ENCODE measurements at places on chromosomes 12 and 14.

DNA sequence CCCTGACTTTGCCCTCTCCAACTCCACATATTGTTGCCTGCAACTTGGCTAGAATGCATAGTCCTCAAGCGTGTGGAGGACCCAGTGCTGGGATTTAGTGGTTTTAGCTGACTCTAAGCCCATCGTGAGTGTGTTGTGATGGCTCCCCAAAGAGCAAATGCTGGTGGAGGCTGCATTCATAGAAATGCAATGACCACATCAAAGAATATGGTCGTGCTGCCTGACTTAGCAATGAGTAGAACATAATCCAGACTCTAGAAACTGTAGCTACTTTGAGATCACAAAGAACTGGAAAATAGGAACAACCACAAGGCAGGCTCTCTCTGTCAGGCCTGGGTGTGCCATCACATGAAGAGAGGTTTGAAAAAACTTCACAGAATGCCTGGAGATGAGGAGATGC is 1.3 kb downstream of the DYRK4 start:
- DNase-seq = no peak

- no peak for DNase-seq
Observed at GRCh38 chr14:21163871-21164291, 8.0 kb upstream of the OR5AU1 start.

DNA sequence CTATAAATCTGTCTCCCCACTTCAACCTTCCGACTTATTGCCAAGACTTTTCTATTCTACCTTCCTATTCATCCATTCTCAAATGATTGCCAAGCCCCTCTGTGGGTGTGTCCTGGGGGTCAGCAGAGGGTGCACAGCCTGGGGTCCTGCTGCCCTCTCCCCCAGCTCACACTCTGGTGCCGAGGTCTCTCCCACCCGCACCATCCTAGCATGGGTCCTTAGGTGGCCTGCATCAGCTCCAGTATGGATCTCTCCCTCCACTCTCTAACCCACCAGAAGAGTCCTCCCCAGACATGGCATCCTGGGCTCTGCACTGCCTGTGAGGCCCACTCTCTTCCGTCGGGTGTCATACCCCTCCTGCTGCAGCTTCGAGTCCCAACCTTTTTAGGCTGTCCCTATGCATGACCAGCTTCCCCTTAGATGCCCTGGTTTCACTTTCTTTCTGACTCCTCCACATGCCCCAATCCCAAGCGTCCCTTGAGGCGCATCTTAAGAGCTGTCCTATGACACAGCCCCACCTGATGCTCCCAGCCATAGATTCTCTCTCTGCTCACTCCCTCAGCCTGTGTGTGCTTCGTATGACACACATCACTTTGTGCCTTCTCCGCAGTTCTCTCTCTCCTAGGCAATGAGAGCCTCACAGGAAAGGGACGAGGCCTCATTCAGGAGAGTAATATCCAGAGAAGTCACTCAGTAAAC is 43.9 kb downstream of the GIT2 start:
- DNase-seq = no peak

DNA sequence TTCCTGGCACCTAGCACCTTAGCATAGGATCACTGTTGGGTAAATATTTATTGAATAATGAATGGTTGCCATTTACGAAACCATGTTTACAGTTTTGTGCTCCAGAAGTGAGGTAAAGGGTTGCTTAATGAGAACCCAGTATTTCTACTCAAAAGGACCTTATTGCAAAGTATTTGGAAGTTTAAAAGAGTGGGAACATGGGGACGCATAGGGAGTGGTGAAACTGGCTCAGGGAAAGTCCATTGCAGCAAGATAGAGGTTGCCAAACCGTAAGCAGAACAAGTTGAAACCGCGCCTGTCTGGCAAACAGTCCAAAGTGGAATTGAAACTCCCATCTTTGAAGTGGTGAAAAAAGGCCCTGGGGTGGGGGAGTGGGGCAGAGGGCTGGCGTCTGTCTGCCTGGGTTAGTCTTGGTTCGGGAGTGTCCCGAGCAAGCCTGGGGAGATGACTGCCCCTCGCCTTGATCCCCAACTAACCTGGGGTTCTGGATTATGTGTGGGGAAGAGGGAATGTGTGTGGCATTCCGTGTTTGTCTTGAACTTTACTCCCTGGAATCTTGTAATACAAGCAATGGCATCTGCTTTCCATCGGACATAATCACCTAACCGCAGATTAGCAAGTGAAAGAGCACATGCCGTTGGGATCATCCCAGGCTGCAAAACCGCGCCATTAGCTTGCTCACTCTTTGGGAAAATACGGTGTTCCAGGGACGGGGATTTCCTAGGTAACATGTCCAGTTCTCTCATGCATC is 7.2 kb downstream of the ALDH2 start:
- peak; percentile 9 for DNase-seq

DNA sequence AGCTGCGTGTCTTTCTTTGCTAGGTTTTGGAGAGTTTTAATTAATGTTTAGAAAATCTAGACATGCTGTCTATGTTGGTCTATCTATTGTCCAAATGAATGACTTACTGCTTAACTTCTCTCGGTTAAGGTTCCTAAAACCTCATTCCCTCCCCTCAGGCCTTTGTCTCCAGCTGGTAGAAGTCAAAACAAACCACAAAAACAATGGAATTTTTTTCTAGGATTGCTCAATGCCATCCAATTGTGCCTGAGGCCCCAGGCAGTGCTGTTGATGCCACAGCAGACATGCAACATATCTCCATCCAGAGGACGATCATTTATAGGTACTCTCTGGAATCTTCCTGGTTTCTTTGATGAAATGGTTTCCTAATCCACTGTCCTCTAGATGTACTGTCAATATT is 448.2 kb upstream of the TBX3 start:
- no peak for DNase-seq
